ENCODE measurements at places on chromosomes 12 and 14. TPM values are rescaled to one million over a fixed set of nuclear protein-coding genes. Genes with fewer than 3 reads are reported as not detected.

Gene KCNK13
- polyA plus RNA-seq, result not detected

Gene PRB2
- not detected for polyA plus RNA-seq

Gene LALBA
- polyA plus RNA-seq, result not detected

Gene PROX2
- polyA plus RNA-seq, result not detected

Gene CCNT1
- polyA plus RNA-seq, result 16.9 TPM

Gene ANKS1B
- 0.27 TPM for polyA plus RNA-seq

Gene ZNF10
- polyA plus RNA-seq, result 4.3 TPM

Gene KRT75
- not detected for polyA plus RNA-seq

Gene MSI1
- polyA plus RNA-seq, result not detected

Gene KRT73
- not detected for polyA plus RNA-seq

Gene HPD
- not detected for polyA plus RNA-seq

Gene TMEM263
- 64.2 TPM for polyA plus RNA-seq

Gene BCL2L2
- 27.9 TPM for polyA plus RNA-seq

Data from BJ (cell line).